ENCODE measurements at places on chromosomes 7 and 10. TPM values are rescaled to one million over a fixed set of nuclear protein-coding genes. Genes with fewer than 3 reads are reported as not detected.

GRCh38 chr7:121394709-121395140, 1.4 kb downstream of the FAM3C start:
- H3K27me3 ChIP-seq = no peaks in the 10 kb centered on the region
- no peak overlapping the region for H3K27ac ChIP-seq
- no peak overlapping the region for H3K4me3 ChIP-seq
- no peaks in the 10 kb centered on the region for H3K36me3 ChIP-seq
- peaks cover 14% of the 10 kb centered on the region for H3K4me1 ChIP-seq

DNA sequence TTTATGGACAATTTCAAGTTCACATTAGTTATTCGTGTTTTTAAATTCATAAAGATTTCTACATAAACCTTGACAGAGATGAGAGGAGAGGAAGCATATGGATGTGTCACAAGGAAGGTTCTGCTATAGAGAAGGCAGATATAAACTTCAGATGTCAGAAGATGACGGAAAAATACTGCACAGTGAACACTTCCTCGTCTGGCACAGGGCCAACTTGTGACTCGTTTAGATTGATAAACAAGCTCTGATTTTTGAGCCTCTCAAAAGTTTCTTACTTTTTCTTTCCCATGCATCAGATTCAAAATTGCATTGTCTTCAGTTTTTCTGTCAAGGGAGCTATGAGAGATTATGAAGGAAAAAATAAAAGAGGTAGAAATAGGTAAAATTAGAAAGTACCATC, 156.4 kb upstream of the MINDY3 start:
- H3K27me3 ChIP-seq = no peaks in the 10 kb centered on the region
- no peaks in the 10 kb centered on the region for H3K4me1 ChIP-seq
- no peak overlapping the region for H3K4me3 ChIP-seq
- no peak for DNase-seq
- no peak overlapping the region for H3K27ac ChIP-seq

- H3K27ac ChIP-seq = no peak overlapping the region
- peaks cover 22% of the 10 kb centered on the region for H3K4me1 ChIP-seq
- H3K4me3 ChIP-seq = no peak overlapping the region
- no peak for DNase-seq
- H3K27me3 ChIP-seq = no peaks in the 10 kb centered on the region
These were observed 85.8 kb downstream of the CTNNA3 start for GRCh38 chr10:67609996-67610793.

- no peaks in the 10 kb centered on the region for H3K27me3 ChIP-seq
- no peak overlapping the region for H3K27ac ChIP-seq
- DNase-seq = no peak
- no peak overlapping the region for H3K4me3 ChIP-seq
- H3K4me1 ChIP-seq = no peaks in the 10 kb centered on the region
These were observed 197.3 kb downstream of the PPP1R9A start for GRCh38 chr7:95104739-95105138.

DNA sequence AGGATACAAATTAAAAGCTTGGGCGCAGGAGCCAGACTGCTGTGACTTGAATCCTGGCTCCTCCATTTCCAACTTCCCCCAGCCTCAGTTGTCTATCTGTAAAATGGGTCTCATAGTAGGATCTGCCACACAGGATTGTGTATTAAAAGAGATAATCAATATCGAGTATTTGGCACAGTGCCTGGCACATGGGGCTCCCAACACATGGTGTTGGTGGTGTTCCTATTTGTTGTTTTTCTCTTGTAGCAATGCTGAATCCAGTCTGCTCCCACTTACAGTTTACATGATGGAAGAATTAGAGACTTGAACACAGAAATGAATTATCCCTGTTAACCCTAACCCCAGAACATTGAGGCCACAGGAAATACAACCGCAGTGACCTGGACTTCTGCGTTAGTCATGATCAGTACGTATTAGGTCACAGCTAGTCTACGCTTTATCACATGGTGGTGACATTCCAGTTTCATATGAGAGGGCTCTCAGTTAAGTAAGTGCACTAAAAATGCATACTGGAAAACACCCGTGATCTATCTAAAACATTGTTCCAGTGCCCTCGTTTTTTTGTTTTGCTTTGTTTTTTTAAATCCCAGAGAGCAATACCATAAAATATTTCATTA, 169.5 kb upstream of the KLF14 start:
- H3K27me3 ChIP-seq = no peaks in the 10 kb centered on the region
- peak overlapping the region; percentile 63 for H3K27ac ChIP-seq
- no peak overlapping the region for H3K4me3 ChIP-seq

DNA sequence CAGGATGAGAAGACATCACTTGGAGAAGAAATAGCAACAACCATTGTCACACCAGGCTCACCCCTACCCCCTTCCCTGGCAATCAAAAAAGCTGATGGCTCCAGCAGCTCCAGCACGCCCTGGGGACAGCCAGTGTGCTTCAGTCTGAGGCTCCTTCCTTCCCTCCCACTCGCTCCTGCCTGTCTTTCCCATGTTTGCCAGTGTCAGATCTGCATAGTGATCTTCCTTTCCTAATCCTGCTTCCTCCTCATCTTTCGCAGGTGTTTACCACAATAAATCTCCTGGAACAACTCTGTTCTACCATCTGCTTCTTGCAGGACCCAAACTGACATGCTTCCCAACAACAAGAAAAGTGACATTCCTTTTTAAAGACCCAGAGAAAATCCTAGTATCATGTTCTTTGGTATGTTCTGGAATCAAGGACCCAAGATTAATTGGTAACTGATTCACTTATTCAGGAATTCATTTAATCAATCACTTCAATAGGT, 57.1 kb downstream of the STEAP1B start:
- H3K27me3 ChIP-seq = no peaks in the 10 kb centered on the region
- no peak for DNase-seq

DNA sequence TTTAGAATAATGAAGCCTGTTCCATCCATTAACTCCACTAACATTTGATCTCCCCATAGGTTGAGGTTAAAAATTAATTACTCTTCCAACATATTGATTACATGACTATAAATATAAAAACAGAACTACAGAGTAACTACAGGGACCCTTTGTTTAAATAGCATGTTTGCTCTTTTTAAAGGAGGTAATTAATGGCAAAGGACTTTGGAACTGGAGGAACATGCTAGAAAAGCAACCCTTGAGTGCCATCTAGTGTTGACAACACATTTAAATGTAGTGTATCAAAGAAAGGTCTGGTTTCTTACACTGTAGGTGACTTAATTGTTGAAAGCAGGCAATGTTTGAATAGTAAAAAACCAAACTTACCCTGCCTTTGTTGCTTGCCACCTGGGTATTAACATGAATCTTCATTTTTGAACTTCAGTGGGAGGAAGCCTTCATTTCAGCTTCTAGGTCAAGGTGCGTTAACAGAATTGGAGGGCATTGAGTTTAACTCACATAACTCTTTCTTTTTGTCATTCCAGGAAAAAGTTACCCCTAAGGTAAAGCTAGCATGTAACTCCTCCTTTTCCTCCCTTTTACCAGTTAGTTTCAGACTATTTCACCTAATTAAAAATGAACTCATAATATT, 52.6 kb upstream of the CAPZA2 start:
- DNase-seq = no peak
- no peaks in the 10 kb centered on the region for H3K27me3 ChIP-seq
- no peaks in the 10 kb centered on the region for H3K4me1 ChIP-seq

DNA sequence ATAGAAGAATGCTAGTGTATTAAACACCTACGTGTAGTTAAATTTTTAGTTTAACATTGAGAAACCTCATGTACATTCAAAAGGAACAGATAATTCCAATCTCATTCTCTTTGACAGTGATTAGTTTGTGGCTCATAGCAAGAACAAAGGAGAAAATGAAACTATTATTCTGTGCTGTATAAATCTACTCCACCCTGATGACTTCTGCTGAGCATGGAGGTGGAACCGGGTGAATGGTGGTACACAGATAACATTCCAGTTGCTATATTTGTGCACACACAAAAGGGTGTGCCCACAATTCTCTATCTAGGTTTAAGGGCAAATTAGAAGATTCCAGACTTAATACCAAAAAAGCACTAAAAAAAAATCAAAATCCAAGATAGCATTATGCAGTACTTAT, 17.0 kb upstream of the RALA start:
- no peak for DNase-seq
- H3K27me3 ChIP-seq = no peaks in the 10 kb centered on the region
- no peak overlapping the region for H3K4me3 ChIP-seq
- no peak overlapping the region for H3K27ac ChIP-seq

GRCh38 chr10:86357676-86358075, 8.9 kb downstream of the GRID1 start:
- H3K36me3 ChIP-seq = no peaks in the 10 kb centered on the region
- no peaks in the 10 kb centered on the region for H3K4me1 ChIP-seq
- no peak overlapping the region for H3K4me3 ChIP-seq
- no peak for DNase-seq
- peaks cover 43% of the 10 kb centered on the region for H3K27me3 ChIP-seq

SLC39A12 gene
- total RNA-seq = not detected

PAX4 gene
- total RNA-seq = not detected

HKDC1 gene
- 2.3 TPM for total RNA-seq

MNX1 gene
- not detected for total RNA-seq

SPOCK2 gene
- 547 TPM for total RNA-seq

DOCK1 gene
- total RNA-seq = 0.43 TPM

CYP2E1 gene
- total RNA-seq = 4.7 TPM

All from T-cell (primary cell).